Fibroblast of upper back skin (primary cell): ENCODE measurements at places on chromosomes 1 and 21.

DNA sequence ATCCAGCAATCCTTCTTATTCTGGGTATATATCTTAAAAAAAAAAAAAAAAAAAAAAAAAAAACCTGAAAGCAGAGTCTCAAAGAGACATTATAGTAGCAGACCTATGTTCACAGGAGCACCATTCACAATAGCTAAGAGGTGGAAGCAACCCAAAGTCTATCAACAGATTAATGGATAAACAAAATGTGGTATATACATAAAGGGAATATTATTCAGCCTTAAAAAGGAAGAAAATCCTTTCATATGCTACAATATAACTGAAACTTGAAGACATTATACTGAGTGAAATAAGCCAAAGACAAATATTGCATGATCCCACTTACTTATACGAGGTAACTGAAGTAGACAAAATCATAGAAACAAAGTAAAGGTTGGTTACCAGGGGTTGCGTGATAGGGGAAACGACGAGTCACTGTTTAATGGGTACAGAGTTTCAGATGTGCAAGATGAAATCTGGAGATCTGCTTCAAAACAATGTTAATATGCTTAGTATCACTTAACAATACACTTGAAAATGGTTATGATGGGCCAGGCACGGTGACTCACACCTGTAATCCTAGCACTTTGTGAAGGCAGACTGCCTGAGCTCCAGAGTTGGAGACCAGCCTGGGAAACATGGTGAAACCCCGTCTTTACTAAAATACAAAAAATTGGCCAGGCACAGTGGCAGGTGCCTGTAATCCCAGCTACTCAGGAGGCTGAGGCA lies 29.5 kb downstream of the PIK3R3 start:
- peak; percentile 3 for DNase-seq

GRCh38 chr1:22534951-22535350 lies 28.3 kb upstream of the EPHA8 start:
- no peak for DNase-seq

- DNase-seq = no peak
Observed at GRCh38 chr1:109096120-109096519, 5.6 kb downstream of the TMEM167B start.

DNA sequence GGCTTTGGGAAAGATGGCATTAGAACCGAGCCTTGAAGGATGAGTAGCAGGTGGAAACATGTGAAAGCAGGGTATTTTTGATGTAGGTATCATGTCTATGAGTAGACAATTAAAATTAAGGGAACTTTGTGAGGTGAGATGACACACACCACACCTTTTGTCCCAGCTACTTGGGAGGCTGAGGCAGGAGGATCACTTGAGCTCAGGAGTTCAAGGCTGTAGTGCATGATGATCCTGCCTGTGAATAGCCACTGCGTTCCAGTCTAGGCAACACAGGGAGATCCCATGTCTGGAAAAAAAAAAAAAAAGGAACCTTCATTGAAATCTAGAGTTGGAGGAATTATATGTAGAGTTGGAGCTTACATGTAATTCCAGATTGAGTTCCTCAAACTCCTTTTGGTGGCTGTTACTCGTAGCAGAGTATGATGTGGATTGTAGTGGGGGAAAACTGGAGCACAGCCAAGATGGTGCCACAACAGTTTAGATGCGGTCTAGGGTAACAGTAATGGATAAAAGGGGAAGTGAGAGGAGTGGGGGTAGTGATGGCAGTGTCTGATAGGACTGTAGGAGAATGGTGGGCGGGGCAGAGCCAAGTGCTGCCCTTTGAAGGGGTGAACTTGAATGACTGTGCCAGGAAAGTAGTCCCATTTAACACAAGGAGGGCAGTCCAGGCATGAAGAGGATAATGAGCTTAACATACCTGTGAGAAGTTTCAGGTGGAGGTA lies 17.4 kb downstream of the AK4 start:
- no peak for DNase-seq

DNA sequence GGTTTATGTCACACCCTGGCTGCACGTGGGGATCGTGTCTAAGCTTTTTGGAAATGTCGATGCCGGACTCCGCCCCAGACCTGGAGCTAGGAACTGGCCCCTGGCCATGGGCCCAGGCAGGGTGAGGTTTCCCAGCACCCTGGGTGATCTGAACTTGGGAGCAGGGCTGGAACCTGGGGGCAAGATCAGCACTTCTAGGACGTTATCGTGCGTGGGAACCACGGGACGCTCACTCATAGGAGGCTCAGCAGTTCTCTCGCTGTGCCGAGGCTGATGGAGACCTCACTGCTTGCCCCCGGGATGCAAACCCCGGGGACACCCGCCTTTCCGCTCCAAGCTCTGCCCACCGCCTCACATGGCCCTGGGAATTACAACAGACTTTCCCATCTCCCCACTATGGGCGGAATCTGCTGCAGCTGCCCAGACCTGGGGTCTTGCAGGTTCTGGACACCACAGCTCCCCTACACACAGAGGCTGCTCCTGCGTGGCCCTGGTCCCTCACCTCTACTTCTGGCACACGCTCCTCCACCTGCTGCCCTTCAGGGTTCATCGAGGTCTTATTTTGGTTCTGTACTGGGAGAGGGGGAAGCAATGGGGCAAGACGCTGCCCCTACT lies 35.9 kb downstream of the COL18A1 start:
- DNase-seq = no peak

DNA sequence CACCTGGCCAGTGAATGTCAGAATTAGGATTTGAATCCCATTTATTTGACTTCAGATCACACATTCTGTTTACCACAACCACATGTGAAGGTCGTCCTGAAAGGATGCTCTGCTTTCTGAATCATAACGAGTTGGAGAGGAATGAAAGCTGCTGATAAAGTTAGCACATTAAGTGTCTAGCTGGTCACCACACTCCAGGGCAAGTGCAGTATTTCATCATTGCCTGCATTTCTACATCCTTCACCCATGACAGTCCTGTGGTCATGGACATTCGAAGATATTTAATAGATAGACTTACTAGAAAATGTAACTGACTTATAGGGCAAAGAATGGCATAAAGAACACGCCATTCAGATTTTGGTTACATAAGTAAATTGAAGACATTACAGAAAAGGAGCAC lies 52.7 kb upstream of the ST6GALNAC3 start:
- no peak for DNase-seq

DNA sequence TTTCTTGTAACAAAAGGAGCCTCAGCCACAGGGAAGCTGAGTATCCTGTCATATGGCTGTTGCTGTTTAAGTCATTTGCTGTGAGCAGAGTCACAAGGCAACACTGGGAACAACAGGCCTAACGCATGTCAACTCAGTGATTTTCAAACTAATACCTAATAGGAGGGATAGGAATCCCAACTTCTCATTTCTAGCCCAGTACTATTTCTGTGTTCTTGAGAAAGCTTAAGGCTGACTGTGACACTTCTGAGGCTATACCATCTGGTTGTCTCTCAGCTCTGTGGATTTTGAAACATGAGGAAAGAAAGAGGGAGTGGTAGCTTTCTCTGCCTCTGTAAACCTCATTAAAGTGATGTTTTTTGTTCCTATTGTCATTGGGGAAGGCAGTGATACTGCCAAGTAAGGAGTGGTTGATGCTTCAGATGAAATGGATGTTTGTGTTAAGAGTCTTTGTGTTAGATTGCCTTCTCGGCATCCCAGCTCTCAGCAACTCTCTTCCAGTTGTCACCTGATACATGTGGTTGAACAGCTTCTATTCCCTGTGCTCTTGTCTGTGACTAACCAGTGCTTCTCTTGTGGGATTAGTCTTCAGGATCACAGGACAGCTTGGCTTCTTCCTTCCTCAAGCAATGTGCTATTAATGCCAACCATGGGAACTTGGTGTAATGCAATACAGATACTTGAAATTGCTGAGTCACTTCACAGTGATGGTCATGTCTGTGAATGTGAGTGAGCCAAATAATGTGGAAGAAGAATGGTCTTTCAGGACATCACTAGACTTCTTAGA lies 166.8 kb upstream of the IVNS1ABP start:
- DNase-seq = peak; percentile 97

DNA sequence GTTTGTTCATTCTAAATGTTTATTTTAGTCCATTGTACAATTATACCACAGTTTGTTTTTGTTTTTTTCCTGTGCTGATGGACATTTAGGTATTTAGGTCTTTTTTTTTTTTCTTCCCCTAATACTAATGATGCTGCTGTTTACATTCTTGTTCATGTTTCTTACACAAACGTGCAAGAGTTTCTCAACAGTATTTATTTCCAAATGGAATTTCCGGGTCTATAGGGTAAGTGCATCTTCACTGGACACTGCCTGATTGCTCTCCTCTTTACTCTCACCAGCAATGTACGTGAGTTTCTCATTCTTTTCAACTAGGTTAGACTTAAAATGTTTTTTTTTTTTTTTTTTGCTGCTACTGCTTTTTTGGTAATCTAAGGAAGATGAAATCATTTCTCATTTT lies 122.7 kb downstream of the PPP1R12B start:
- DNase-seq = no peak

- no peak for DNase-seq
Observed at GRCh38 chr1:171890131-171890530, 48.8 kb downstream of the DNM3 start.

- DNase-seq = no peak
Observed at GRCh38 chr1:22364764-22365163, 86.9 kb upstream of the ZBTB40 start.

DNA sequence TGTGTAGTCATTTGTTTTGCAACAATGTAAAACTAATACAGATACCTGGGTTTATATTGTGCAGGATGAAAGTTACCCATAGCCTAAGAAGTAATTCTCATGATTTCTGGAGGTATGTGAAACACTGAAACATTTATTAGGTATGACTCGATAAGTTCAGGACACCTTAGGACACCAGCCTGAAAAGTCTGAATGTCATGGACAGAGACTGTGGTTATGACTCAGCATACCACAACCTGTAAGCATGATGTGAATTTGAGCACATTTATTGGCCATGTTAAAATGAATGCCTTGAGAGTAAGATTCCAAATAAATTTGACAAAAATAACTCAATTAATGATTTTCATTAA lies 1471.7 kb upstream of the B3GALT2 start:
- DNase-seq = peak; percentile 83

DNA sequence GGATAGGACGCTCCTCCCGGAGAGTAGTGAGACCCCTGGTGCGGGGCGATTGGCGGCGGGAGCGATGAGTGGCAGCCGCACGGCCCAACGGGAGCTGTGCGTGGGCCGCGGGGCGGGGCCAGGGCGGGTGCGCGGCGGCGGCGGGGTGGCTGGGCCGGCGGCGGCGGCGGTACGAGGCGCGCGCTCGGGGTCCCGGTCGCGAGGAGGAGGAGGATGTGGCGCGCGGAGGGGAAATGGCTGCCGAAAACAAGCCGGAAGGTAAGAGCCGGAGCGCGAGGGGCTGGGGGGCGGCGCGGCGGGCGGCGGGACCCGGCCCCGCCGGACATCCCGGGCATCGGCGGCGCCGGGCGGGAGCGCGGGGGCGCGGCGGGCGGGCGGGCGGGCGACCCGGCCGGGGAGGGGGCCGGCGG lies at the start of gene CAMTA1:
TSS of gene CAMTA1 (plus strand) at position 137 of the 410 bp plus-strand sequence. CDS start at position 214, 77 bp downstream.
- no peak for DNase-seq

GRCh38 chr21:37711286-37711829 lies 204.9 kb downstream of the KCNJ6 start:
- peak; percentile 6 for DNase-seq

DNA sequence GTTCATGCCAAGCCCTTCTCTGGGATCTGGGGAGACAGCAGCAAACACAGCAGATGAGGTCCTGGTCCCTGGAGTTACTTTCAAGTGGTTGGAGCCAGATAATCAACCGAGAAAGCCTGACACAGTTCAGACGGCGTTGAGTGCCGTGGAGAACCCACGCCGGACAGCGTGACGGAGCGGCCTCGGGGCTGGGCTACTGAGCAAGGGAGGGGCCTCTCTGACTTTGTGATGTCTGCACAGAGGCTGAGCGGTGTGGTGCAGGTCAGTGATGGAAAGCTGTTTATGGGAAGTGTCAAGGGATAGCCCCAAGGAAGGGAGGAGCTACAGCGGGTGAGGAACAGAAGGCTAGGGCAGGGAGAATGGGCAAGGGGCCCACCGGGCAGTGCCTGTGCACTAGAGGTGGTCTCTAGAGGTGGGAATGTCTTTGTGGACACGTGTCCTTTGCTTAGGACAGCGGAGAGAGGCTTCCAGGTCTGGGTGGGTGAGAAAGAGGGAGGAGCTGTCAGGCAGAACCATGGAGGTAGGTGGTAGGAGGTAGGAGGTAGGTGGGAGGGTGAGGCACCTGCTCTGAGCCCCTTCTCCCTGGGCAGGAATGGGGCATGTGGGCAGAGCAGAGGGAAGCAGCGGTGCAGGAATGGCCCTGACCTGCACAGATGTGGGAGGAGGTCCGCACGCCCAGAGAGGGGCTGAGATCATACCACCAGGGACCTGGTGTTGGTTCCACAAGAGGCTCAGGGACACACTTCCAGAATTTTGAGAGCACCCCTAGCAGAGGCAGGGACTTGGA lies 62.8 kb downstream of the RUNX3 start:
- DNase-seq = no peak

DNA sequence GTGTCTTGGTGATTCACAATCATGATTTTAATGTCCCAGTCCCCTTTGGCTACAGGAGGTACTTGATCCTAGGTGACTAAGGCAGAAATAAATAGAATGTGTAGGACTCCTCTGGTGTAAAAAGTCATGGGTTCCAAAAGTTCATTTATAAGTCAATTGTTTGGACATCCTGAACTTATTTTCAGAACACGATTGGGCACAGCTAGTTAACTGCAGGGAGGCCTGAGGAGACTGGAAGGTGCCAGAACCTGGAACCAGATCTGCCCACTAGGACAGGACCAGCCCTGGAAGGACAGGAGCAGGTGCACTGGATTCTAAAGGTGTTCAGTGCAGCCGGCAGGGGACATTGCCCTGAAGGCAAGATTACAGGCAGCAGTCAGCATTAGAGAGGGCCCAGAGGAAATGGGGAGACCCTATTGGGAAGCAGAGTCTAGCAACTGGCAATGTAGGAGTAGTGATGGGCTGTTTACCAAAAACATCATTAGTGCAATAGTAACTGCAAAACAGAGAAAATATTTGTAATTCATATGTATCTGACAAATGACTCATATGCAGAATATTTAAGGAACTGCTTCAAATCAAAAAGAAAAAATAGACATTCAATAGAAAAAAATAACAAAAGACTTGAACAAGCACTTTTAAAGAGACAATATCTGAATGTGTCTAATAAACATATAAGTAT lies 23.6 kb upstream of the HEATR1 start:
- no peak for DNase-seq

- DNase-seq = no peak
Observed at GRCh38 chr1:181604482-181605249, 121.3 kb downstream of the CACNA1E start.

GRCh38 chr1:78210175-78210574 lies 164.4 kb downstream of the GIPC2 start:
- DNase-seq = peak; percentile 39

DNA sequence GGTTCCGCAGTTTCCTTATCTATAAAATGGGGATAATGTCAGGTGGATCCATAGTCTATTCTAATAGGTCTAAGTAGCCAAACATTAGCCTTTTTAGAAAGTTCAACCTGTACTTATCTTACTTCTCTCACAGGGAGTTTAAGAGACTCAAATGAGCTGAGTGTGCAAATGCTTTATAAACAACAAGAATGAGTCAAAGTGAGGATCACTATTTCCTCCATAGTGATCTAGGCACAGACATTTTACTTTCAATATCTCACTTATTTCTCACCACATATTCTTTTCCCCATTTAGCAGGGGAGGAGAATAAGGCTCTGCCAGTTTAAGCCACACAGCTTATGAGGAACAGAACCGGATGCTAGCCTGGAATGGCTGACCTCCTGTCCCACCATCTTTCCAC lies 92.1 kb upstream of the LMO4 start:
- no peak for DNase-seq
